ENCODE measurements at places on chromosomes 1 and 21.
A peak's percentile ranks its signal among the peaks of the same experiment; 100 is the strongest.

- no peak for DNase-seq
Measured at GRCh38 chr1:160637821-160638539, 8.9 kb downstream of the SLAMF1 start.

DNA sequence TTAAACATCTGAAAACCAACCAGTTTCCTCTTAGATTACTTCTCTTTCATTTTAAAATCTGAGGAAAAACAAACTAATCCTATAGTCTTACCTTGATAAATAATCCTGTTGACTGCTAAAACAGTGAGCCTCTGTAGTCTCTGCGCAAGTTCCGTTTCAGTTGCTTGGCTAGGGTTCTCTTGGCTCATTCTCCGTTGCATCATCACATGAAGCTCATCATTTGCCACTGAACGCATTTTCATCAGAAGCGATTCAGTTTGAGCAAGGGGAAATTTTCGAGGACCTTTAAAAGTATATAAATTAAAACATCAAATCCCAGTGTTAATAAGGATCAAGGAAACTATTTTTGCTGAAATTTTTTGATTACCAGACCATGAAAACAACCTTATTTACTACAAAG, 96.7 kb upstream of the GNG4 start:
- no peak for DNase-seq

DNA sequence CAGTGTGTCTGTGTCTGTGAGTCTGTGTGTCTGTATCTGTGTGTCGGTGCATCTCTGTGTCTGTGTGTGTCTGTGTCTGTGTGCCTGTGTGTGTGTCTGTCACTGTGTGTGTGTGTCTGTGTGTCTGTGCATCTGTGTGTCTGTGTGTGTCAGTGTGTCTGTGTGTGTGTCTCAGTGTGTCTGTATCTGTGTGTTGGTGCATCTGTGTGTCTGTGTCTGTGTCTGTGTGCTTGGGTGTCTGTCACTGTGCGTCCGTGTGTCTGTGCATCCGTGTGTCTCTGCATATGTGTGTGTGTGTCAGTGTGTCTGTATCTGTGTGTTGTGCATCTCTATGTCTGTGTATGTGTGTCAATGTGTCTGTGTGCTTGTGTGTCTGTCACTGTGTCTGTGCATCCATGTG, 44.7 kb upstream of the POFUT2 start:
- no peak for DNase-seq

DNA sequence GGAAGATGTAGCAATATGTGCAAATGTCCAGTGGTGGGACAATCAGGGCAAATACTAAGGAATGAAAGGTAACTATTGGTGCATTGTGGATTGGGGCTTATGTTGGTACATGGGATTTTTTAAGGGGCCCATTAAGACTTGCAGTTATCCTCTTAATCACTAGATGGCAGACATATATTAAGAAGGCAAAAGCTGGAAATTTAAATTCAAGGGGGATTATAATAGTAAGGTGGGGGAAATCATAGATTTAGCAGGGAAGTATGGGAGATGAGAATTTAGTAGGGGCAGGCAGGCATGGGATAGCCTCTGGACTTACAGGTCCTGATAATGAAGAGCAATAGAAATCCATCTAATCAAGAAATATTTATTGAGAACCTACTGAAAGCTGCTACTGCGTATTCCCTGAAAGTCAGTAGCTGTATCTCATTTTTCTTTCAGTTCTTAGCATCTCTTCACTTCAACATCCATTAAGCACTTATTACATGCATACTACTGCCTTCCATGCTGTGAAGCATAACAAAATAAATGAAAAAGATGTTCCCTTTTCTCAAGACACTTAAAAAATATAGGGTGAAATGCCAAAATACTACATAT, 251.8 kb downstream of the CRB1 start:
- DNase-seq = no peak

DNA sequence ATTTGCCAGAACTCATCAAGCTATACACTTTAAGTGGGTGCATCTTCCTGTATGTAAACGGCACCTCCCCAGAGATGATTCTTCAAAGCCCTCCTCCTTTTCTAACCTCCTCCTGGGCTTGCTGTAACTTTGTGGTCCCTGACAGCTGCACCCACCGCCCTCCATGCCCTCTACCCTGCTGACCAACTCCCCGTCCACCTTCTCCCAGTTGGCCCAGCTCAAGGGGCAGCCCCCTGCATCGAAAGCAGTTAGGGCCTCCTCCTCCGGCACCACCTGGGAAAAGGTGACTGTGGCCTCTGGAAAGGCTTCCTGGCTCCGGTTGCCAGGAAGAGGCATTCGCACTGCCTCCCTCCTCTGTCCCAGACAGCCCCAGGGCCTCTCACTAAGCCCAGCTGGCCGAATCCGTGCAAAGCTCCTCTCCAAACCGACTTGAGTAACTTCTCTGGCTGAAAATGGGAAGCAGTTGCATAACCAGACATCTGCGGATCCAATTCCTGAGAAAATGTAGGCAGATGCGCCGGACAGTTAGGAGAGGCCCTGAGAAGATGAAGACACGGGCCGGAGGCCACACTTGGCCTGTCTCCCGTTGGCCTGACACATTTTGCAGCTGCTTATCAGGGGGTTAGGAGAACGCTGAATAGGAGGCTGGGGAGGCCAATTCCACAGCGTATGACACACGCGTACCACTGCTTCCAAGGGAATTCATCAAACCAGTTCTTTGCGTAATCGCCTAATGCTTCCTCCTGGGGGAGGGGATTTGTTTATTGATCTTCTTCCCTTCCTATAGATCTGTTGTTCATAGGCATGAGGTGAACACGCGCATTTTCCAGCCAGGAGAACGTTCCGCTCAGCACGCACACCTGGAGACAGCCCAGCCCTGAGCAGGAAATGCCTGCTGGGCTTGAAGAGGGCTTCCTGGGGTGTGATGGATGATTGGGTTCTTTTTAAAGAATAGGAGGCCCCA, 48.7 kb upstream of the COL6A2 start:
- DNase-seq = no peak

DNA sequence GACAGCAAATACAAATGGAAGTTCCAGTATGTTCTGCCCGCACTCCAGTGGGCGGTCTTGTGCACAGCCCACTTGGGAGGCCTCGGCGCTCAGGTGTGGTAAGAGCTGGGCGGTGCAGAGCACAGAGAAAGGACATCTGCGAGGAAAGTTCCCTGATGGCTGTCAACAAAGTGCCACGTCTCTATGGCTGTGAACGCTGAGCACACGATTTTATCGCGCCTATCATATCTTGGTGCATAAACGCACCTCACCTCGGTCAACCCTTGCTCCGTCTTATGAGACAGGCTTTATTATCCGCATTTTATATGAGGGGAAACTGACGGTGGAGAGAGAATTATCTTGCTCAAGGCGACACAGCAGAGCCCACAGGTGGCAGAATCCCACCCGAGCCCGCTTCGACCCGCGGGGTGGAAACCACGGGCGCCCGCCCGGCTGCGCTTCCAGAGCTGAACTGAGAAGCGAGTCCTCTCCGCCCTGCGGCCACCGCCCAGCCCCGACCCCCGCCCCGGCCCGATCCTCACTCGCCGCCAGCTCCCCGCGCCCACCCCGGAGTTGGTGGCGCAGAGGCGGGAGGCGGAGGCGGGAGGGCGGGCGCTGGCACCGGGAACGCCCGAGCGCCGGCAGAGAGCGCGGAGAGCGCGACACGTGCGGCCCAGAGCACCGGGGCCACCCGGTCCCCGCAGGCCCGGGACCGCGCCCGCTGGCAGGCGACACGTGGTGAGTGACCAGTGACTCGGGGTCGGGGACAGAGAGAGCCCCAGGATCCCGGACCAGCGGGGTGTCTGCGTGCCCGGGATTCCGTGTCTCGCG, at the start of gene IL12RB2:
IL12RB2 (plus strand) TSS at position 623 of the 810 bp plus-strand sequence. CDS start 12,496 bp downstream, outside the sequence.
- DNase-seq = peak; percentile 54

Data from stimulated activated CD4-positive, alpha-beta T cell treated with anti-CD3 and anti-CD28 coated beads, Interleukin-15, amount 100 ng/mL, for 48 hours (primary cell).